ENCODE measurements at places on chromosomes 2 and 18. TPM values are rescaled to one million over a fixed set of nuclear protein-coding genes. Genes with fewer than 3 reads are reported as not detected.

ONECUT2 gene
- total RNA-seq, result under 0.01 TPM

FAM161A gene
- 3.2 TPM for total RNA-seq

VIT gene
- total RNA-seq, result 31.1 TPM

GALNT14 gene
- total RNA-seq, result not detected

SERPINE2 gene
- 658 TPM for total RNA-seq

FAHD2B gene
- total RNA-seq, result 1.1 TPM

REL gene
- total RNA-seq, result 6.2 TPM

HOXD3 gene
- 2.1 TPM for total RNA-seq

LRRTM1 gene
- 0.29 TPM for total RNA-seq

ATOH8 gene
- total RNA-seq, result 18.6 TPM
